COLO829 (cell line): ENCODE measurements at places on chromosomes 7 and 10.

GRCh38 chr10:48627984-48628609, 23.2 kb upstream of the ARHGAP22 start:
- DNase-seq = no peak

DNA sequence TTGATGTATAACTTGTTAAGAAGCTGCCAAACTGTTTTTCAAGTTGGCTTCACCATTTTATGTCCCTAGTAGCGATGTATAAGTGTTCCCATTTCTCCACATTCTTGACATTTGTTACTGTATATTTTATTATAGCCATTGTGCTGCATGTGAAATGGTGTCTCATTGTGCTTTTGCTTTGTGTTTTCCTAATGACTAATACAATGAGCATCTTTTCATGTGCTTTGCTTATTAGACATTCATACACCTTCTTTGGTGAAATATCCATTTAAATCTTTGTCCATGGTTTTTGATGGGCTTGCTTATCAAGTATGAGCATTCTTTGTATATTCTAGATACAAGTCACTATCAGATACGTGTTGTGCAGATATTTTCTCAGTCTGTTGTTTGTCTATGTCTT, 203.0 kb downstream of the CCSER2 start:
- no peak for DNase-seq

DNA sequence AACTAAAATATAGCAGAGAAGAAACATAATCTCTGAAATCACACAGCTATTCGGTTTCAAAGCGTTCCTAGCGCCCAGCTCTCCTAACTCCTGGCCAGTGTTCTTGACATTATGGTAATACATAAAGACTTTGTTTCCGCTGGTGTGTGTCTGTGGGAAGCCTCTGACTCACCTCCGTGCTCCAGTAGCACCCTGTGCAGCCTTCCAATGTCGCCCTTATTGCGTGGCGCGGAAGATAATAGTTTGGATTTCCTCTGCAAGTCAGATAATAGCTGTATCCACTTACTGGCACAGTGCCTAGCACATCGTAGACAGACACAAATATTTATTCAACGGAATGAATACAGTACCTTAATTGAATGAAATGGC, 570 bp downstream of the BMS1 start:
- DNase-seq = no peak

DNA sequence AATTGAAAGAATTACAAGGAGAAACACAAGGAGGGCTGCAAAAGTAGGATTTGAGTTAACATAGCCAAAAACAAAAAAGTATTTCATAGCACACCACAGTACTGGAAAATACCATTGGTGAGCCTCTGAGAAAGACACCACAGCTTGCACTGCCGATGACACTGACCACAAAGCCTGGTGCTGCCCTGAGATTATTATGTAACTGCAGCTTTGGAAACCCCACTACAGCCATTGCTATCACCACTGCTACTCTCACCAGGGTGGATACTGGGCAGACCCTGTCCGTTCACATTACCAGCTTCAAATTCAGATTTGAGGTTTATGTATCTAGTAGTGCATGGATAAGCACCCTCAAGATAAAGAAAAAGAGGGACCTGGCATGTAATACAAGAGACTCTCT, 1246.7 kb upstream of the SORCS1 start:
- no peak for DNase-seq

- DNase-seq = no peak
Measured at GRCh38 chr7:70743531-70744325, 388.2 kb upstream of the GALNT17 start.

DNA sequence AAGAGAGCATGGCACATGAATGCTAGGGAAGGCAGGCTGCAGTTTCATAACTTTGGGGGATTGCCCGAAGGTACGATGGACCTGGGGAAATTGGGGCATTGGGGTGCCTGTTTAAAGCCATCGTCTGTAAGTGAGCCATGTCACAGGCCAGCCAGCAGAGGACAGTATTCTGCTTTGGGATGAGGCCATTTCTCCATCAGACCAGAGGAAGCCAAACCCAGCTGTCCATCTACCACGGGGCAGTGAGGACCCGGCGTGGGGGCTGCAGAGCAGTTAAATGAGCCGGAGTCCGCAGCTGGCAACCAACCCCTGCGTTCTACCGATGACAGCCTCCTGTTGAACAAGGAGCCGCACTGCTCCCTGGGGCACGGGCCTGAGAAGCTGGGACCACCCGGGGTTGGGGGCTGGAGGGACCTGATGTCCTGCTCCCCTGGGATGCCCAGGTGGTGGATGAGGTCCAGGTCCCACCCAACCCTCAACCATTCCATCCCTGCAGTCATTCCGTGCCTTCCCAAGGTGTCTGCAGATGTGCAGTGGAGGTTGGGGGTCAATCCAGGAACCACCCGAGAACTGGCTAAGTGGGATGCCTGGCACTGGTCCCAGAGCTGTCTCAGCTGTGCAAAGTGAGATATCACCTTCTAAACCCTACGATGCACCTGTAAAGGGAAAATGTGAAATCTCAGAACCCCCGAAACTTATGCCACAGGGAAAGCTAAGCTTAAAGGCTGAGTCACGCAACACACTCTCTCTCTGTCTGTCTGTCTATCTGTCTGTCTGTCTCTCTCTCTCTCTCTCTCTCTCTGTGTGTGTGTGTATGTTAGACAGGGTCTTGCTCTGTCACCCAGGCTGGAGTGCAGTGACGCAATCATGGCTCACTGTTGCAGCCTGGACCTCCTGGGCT, 12.1 kb upstream of the RHBDD2 start:
- DNase-seq = peak; percentile 70

DNA sequence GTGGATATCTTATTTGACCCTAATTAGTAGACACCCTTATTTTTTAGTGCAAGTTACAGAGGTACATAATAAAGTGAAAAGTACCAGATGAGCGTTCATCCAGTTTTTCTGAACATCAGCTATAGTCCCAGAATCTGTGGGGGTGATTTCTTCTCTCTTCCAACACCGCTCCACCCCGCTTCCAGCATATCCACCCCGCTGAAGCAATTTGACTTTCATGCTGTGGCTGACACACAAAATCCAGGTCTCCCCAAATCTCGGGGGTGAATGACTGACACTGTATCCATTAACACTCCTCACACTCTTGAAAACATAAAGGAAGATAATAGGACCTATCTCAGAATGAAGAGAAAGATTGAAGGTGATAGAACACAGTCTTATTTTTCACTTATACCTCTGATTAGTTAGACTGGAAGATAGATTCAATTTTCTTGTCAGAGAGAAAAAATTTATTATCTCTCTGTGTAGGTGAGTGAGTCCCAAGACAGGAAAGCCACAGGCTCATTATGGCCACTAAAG, 143.4 kb downstream of the ANLN start:
- no peak for DNase-seq

- DNase-seq = no peak
Measured at GRCh38 chr7:542131-542712, 22.6 kb upstream of the PDGFA start.

DNA sequence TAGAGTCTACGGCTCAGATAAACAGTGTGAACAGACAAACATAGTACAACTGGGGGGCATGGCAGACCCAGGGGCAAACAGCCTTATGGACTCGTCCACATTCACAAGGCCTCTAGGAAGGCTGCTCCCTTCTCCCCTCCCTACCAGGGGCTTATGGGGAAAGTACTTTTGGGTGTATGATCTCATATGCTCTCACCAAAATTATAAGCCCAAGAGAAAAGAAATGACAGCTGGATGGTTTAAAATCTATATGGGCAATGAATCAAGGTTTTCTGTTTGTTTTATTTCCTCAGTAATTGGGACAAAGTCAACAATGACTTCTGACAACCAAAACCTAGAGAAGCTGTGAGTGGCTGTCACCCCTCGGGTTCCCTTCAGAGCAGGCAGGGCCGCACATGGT, 144.4 kb downstream of the PKD1L1 start:
- no peak for DNase-seq

GRCh38 chr10:2994221-2994961, 73.0 kb upstream of the PFKP start:
- DNase-seq = no peak

DNA sequence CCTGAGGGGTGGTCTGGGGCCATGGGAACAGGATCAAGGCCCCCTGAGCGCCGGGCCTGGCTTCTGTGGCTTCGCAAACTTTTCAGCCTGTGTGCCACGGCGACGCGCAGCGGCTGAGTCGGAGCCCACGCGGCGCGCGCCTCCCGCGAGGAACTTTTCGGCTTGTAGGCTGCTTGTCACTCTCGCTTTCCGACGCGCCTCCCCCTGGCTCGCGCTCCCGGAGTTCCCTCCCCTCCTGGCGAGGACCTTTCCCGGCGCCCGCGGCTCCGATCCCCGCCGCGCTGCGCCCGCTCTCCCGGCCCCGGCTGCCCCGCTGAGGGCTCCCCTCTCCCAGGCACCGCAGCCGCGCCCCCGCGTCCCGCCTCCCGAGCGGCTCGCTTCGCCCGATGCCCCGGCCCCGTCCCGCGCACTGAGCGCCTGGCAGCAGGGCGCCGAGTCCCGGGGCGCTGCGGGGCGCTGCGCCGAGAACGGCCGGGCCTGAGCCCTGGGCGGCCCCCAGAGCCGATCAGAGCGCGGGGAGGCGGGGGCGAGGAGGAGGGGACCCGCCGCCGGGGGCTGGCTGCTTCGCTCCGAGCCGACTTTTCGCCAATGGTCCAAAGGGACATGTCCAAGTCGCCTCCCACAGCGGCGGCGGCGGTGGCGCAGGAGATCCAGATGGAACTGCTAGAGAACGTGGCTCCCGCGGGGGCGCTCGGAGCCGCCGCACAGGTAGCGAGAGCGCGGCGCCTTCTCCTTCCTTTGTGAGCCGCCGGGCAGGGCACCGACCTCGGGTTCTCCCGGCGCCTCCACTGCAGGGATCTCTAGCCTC, at the start of gene CACNB2:
Gene CACNB2, plus strand, starts transcription at position 276 of the 808 bp plus-strand sequence.
- no peak for DNase-seq

DNA sequence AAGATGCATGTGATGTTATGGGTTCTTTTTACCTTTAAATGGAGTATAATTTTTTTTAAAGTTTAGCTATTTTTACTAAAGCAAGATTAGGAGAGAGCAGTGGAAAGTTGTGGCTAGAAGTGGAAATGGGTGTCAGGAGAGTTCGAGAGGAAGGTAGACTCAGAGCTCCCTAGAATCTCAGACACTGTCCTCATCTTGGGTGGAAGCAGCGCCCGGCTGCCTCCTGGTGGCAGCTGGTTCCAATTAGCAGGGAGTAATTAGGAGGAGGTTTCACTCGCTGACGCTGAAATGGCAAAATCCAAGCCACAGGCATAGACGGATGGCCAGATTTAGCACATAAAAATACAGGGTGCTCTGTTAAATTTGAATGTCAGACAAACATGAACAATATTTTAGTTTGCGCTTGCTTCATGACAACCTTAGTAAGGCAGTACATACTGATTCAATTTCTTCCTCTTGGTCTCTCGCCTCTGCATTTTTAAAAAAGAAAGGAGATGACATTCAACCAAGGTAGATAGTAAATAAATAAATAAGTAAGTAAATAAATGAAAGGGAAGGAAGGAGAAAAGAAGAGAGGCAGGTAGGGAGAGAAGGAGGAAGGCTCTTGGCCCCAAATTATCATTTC, 58.5 kb downstream of the LGI1 start:
- DNase-seq = peak; percentile 34

DNA sequence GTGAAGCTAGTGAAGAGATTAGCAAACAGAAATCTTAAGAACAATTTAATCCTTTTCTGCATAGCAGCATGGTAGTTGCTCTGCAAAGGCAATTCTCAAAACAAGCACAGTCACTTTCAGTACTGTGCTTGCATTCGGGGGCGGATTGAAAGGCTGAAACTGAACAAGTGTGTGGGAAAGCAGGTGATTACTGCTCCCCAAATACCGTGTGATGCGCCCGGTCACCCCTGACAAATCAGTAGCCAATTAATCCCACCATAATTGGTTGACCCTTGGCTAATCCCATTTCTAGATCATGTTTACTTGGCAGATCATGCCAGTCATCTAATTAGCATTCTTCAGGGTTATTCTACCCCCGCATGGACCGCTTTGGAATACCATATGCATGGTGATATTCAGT, 76.5 kb upstream of the ADRB1 start:
- DNase-seq = no peak

DNA sequence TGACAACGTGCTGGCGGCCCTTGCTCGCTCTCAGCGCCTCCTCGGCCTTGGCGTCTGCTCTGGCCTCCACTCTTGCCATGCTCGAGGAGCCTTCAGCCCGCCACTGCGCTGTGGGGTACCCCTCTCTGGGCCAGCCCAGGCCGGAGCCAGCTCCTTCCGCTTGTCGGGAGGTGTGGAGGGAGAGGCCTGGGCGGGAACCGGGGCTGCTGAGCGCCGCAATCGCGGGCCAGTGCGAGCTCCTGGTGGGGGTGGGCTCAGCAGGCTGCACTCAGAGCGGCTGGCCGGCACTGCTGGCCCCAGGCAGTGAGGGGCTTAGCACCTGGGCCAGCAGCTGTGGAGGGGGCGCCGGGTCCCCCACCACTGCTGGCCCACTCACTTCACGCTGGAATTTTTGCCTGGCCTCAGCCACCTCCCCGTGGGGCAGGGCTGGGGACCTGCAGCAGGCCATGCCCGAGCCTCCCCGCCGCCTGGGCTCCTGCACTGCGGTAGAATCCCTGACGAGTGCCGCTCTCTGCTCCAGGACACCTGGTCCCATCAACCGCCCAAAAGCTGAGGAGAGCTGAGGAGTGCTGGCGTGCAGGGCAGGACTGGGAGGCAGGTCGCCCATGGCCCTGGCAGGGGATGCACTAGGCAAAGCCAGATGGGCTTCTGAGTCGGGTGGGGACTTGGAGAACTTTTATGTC, 372.2 kb upstream of the NRG3 start:
- DNase-seq = no peak

- no peak for DNase-seq
Measured at GRCh38 chr7:71539615-71540014, 407.7 kb downstream of the GALNT17 start.

GRCh38 chr10:75375838-75376237, 25.7 kb downstream of the ZNF503 start:
- no peak for DNase-seq

DNA sequence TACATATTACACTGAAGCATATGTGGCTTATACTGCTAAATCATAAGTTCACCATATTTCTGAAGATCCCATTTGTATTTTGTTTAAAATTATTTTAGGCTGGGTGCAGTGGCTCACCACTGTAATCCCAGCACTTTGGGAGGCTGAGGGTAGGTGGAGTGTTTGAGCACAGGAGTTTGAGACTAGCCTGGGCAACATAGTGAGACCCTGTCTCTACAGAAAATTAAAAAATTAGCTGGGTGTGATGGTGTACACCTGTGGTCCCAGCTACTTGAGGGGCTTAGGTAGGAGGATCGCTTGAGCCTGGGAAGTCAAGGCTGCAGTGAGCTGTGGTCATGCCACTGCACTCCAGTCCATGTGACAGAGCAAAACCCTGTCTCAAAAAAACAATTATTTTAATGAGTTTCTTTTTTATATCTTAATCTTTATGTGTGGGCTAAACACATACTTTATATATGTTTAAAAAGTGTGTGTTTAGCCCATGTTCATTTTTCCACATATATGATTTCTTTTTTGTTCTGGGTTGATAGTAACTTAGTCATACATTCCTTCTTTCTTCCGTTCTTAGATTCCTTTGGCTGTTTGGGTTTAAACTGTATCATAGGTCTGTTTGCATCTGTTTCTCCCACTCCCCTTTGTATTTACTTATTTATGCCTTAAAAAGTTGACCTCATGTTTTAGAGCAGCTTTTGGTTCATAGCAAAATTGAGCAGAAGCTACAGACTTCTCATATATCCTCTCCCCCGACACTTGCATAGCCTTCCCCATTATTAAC, 33.5 kb downstream of the RSBN1L start:
- DNase-seq = no peak

GRCh38 chr7:11650030-11650429, 182.0 kb downstream of the THSD7A start:
- peak; percentile 15 for DNase-seq

- DNase-seq = no peak
Measured at GRCh38 chr10:57247271-57247670, 886.2 kb upstream of the ZWINT start.
